Natural killer cell treated with Interleukin-12 subunit alpha and Interleukin-12 subunit beta and Interleukin-15 and Interleukin-18, amount 100 ng/mL, for 72 hours (primary cell): ENCODE measurements at places on chromosomes 1 and 21. TPM values are rescaled to one million over a fixed set of nuclear protein-coding genes. Genes with fewer than 3 reads are reported as not detected.
A peak's percentile ranks its signal among the peaks of the same experiment; 100 is the strongest.

The EFHD2 gene
- 164 TPM for total RNA-seq

The GADD45A gene
- 36.1 TPM for total RNA-seq

The SPRR2F gene
- not detected for total RNA-seq

The TSSK3 gene
- total RNA-seq: not detected

DNA sequence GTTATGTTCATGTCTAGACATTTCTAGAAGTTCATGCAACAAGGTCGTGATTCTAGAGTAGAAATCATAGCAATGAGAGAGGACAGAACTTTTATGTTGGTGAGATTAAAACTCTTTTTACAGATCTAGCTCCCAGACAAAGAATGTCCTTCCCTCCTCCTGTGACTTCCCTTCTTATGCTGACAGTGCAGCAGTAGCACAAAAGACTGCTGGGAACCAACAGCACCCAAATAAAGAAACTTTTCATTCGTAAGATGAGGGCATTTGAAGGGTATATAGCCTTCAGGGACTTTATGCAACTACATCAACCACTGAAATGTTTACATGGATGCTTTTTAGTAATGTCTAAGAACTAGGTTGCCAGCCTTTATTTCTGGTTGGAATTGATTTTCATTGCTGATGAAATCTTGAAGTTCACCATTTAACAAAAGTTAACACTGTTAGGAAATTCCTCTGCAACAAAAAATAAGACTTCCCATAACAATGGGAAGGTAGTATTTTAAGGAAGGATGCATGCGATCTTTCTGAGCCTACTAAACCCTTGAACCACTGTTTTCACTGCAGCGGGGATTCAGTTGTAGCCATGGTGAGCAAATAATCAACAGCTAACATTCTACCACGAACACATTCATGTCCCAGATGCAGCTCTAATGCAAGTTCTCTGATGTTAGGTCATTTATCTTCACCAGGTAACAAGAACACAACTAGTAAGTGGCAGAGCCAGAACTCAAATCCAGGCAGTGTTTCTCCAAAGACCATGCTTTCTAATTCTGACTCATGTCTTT, 672.8 kb downstream of the PTPRC start:
- no peak for DNase-seq
- H3K27me3 ChIP-seq: peaks cover 2% of the 10 kb centered on the region
- no peak overlapping the region for H3K4me3 ChIP-seq
- H3K27ac ChIP-seq: no peak overlapping the region

GRCh38 chr1:61898658-61899057, 156.4 kb downstream of the PATJ start:
- no peaks in the 10 kb centered on the region for H3K4me1 ChIP-seq
- DNase-seq: no peak
- no peaks in the 10 kb centered on the region for H3K27me3 ChIP-seq
- peaks cover 4% of the 10 kb centered on the region for H3K36me3 ChIP-seq
- no peak overlapping the region for H3K4me3 ChIP-seq

DNA sequence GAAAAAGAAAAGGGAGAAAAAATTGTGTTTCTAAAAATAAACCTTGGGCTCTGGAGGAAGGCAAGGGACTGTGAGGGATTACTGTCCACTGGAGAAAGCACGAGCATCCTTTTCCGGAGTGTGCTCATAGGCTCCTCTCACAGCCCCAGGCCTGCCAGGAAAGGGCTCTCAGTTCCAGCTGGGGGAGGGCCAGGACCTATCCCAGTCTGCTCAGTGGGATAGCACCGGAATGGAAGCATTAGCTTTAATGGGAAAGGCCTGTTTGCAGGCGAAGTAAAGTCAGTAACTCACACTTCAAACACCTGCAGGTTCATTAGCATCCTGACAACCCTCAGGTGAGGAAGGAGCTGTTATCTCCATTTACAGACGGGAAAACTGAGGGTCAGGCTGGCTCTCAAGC, 113.9 kb upstream of the USP24 start:
- DNase-seq: no peak
- H3K27ac ChIP-seq: no peak overlapping the region
- H3K36me3 ChIP-seq: no peaks in the 10 kb centered on the region
- no peak overlapping the region for H3K4me3 ChIP-seq
- peaks cover 10% of the 10 kb centered on the region for H3K4me1 ChIP-seq

GRCh38 chr1:109517337-109517736, 7.8 kb upstream of the AMIGO1 start:
- no peak overlapping the region for H3K4me3 ChIP-seq
- H3K4me1 ChIP-seq: no peaks in the 10 kb centered on the region
- DNase-seq: no peak
- H3K36me3 ChIP-seq: no peaks in the 10 kb centered on the region
- H3K27ac ChIP-seq: no peak overlapping the region

DNA sequence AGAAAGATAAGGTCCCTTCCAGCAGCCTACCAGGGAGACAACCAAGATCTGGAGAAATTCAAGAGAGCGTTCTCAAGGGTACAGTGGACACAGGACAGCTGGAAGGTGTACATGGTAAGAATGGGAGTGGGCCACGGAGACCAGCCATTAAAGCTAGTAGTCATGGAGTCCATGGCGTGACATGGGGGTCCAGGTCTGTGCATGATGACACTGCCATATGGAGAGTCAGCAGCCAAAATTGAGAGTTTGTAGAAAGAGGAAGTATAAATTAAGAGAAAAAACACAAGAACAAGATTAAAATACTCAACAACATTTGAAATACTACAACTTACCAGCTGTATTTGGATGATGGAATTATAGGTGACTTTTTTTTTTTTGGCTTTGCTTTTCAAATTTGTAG, 7.9 kb upstream of the LORICRIN start:
- no peak overlapping the region for H3K4me3 ChIP-seq
- H3K27ac ChIP-seq: no peak overlapping the region
- no peaks in the 10 kb centered on the region for H3K36me3 ChIP-seq
- no peaks in the 10 kb centered on the region for H3K4me1 ChIP-seq
- no peak for DNase-seq
- H3K27me3 ChIP-seq: peaks cover 37% of the 10 kb centered on the region

DNA sequence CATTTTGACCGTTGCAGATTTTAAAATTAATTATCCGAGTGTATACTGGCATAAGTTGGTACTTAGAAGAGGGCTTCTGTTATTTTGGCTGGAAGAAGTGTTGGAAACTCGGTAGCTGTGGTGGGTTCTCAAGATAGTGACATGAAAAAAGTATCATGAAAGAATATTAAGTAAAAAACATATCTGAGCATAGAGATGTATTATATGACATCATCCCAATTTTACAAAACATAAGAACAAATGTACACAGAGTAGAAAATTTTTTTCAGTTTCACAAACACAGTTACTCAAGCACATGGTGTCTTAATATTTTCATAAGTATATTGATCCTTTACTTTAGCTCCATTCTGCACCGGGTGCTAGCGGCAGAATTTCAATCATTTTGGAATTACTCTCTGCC, 684 bp downstream of the IFI16 start:
- peak overlapping the region; percentile 95 for H3K4me3 ChIP-seq
- H3K36me3 ChIP-seq: peaks cover 44% of the 10 kb centered on the region
- no peaks in the 10 kb centered on the region for H3K27me3 ChIP-seq
